ENCODE measurements at places on chromosomes 13 and 19.

GRCh38 chr19:2058570-2059421 lies 7.8 kb upstream of the MKNK2 start:
- DNase-seq: no peak

DNA sequence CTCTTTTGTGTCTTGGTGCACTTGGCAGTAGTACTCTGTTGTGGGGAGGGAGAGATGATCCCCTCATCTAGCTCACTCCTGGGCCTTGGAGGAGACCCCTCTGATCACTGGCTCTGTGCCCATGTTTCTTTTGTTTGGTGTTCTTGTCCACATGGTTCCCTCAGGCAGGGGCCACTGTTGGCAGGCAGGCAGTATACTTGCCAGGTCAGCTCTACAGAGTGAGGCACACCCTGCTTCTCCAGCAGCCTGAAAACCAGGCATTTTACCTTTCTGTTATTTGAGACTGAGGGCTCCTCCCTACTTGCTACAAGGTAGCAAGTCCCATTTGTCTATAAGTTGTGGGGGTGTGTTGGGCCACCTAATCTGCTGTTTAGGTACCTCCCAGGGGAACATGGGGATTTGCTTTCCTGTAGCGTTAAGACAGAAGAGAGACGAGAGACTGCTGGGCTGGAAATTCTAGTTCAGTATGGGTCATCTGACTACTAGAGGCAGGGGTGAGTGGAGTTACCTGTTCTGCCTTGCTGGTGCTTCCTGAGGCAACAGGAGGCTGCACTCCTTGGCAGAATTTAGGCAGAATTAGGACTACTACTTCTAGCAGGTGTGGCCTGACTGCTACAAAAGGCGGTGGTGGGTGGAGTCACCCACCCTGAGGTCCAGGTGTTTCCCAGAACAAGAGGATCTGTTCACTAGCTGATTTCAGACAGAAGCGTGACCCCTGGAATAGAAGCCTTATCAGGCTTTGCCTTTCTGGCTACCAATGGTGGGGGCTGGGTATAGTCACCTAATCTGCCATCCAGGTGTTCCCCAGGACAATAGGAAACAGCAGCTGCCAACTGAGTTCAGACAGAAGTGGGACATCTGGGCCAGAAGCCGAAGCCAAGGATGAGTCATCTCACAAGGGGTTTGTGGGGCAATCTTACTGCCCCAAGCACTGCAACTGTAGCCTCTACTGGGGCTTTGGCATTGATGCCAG lies 843.0 kb upstream of the ATXN8OS start:
- no peak for DNase-seq

GRCh38 chr13:29109987-29110386 lies 289.8 kb downstream of the MTUS2 start:
- no peak for DNase-seq

- DNase-seq: no peak
These were observed 16.7 kb downstream of the SYDE1 start for GRCh38 chr19:15123900-15124299.

DNA sequence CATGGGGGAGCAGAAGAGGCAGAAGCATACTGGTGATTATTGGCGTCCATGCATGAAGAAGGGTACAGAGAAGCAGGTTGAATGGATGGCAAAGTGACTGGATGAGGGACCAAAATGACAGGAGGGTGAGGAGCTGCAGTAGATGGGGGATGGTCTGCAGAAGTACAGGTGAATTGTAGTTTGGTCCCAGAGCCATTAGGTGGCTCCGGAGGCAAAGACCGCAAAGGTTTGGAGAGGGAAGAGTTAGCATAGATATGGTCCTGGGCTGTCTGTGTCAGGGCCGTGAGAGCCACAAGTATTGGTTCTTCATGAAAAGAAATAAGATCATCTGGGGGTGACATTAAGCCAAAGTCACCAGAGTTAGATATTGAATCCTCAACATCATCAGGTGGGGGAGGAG lies 59.0 kb upstream of the ZNF726 start:
- DNase-seq: no peak

GRCh38 chr19:30895946-30896345 lies 453.3 kb downstream of the TSHZ3 start:
- no peak for DNase-seq

DNA sequence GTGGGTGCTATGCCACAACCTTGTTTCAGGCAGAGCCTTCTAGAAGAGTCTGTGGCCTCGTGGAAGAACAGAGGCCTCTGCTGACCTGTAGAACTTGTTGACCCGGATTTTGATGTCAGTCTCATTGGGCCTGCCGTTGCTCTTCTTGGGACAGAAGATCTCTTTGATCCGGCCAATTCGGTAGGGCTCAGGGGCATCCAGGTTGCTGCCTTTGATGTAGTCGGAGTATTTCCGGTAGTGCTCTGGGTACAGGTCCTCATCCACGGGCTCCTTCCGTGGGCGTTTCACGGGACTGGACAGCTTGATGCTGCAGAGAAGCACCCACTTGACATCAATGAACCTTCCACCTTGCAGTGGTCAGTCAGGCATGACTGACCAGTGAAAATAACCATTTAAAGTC lies 24.0 kb upstream of the EIF3G start:
- no peak for DNase-seq

DNA sequence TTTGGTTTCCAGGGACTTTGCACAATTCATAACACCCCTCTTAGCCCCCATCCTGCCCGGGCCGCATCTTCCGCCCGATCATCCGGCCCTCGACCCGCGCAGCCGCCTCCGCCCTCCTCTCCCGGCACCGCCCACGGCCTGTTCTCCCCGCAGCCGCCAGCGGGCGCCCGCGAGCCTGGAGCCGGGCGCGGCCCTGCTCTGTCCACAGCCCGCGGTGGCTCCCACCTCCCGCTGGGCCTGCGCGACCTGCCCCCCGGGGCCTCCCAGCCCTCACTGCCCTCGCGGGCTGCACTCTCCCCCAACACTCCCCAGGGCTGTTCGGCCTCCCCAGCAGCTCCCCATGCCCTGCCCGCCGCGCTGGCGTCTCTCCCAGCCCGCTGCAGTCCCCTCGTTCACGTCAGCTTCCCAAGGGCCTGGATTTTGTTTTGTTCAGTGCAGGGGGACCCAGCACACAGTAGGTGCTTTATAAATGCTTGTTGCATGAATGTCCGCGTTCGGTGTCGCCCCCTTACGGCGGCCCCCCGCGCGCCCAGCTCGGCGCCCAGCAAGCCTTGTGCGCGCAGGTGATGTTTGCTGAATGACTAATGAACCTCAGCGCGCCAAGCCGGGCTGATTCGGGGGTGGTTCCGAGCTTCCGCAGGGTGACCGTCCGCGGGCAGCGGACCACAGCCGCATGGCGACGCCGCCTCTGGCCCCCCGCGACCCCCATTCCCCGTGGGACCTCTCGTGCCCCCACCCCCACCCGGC lies 4.6 kb upstream of the APC2 start:
- DNase-seq: peak; percentile 63

DNA sequence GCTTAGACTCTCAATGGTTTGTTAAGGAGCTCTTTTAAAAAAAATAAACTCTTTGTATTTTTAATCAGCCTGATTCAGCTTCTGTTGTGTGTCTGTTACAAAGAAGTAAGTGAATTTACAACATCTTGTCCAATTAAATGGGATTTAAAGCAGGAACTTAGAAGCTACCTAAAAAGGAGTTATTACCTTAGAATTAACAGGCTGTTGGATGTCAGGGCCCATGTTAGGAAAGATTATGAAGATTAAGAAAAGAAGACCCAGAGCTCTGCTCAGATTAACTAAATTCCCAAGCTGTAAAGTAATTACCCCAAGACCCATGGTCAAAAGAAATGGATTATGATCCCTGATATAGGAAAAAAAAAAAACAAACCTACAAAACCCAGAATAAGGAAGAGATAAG lies 44.1 kb upstream of the ZNF780A start:
- no peak for DNase-seq

- no peak for DNase-seq
These were observed 92.5 kb downstream of the ITGBL1 start for GRCh38 chr13:101544979-101545378.

DNA sequence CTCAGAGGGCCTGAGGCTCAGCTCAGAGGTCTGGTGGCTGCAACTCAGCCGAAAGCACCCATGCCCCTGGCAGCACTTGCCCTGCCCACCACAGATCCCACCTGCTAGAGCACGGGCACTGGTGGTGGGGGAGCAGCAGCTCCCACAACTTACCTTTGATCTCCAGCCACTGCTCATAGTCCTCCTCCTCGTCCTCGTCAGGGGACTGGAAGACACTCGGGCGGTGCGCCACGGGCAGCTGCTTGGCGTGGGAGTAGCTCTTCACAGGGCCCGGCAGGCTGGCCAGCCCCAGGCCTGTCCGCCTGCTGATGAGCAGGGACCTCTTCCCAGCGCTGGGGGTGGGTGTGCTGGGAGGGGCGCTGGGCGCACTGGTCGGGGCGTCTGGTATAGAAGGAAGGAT lies 14.6 kb downstream of the SUGP1 start:
- no peak for DNase-seq

- peak; percentile 89 for DNase-seq
These were observed 5.9 kb downstream of the MED16 start for GRCh38 chr19:887072-887471.

DNA sequence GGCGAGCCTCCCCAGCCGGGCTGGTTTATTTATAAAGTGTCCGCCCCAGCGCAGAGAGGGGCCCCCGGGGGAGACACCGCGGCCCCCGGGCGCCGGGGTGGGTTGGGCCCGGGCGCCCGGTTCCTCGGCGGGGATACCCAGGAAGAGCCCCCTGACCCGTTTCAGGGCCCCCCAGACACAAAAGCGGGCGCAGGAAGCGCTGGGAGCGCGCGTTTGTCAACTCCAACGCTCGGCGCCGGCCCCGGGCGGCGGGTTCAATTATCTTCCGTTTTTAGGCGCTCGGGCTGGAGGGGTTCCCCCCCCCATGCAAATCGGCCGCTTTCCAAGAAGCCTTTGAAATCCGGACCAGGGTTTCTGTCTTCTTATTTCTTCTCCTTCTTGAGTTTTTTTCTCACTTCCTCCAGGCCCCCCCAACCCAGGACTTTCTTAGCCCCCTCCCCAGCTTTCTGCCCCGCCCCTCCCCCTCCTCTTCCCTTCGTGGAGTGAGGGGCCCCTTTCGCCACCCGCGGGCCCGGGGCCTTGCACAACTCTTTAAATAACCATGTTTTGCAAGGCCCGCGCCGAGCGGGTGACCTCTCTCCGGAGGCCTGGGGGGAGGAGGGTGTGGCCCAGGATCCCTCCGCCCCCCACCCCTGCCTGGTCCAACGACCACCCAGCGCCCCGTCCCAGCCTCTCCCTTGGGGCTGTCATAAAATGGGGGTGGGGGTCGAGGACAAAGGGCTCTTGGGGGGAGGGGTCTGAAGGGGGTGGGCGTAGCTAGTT lies 935 bp downstream of the ARID3A start:
- DNase-seq: peak; percentile 42

GRCh38 chr13:113837560-113838355 lies 26.1 kb downstream of the GAS6 start:
- peak; percentile 99 for DNase-seq

DNA sequence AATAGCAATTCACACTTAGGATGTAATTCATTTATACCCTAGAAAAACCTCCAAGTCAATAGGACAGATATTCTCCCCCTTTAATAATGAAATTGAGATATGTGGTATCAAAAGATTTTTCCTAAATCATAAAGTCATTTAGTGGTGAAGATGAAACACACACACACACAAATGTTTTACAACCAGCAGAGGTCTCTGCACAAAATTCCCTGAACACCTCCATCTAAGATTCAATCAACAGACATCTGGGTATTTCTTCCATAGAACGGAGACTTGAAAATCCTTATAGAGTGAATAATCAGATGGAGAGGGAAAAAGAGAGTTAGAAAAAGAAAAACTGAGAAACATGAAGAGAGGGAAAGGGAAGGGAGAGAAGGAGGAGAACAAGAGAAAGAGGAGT lies 52.8 kb downstream of the MYCBP2 start:
- DNase-seq: peak; percentile 13

DNA sequence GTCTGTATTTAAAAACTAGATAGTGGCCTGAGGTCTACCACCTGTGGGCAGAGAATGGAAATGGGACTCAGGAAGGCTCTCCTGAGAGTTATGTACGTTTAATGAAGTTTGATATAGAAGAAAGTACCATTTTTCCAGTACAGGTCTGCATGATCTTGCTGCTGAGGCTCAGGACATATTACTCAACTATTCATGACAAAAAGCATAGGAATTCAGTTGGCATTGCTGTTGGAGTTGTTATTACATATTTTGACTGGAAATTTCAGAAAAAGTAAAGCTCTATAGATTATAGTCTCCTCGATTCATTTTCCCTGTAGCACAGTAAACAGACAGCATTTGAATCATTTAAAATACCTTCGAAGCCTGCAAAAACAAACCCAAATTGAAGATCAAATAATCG lies 469.8 kb downstream of the DCT start:
- DNase-seq: peak; percentile 5

- DNase-seq: no peak
These were observed 136.0 kb downstream of the UQCRFS1 start for GRCh38 chr19:29076963-29077362.

GRCh38 chr13:108257248-108257647 lies 12.3 kb upstream of the TNFSF13B start:
- no peak for DNase-seq

DNA sequence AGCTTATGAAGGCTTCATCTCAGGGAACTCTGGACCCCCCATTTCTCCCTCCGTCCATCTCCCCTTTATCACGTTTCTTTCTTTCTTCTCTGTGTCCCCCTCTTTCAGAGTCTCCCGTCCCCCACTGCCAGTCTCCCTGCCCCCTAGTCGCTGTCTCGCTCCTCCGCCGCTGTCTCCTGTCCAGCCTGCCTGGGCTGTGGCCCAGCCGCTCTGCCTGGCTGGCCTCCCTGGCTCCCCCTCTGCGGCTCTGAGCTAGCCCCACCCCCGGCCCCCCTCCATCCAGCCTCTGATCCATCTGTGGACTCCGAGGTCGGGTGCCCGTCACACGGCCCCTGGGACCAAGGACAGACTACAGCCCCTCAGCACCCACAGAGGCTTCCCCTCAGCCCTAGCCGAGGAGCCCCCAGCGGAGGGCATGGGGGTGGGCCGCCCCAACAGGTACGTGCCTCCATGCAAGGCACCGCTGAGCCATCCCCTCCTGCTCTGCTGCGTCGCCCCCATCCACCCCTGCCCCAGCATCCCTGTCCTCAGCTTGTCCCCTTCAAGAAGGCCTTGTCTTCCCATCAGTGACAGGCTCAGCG lies 1.1 kb upstream of the KCNJ14 start:
- no peak for DNase-seq

DNA sequence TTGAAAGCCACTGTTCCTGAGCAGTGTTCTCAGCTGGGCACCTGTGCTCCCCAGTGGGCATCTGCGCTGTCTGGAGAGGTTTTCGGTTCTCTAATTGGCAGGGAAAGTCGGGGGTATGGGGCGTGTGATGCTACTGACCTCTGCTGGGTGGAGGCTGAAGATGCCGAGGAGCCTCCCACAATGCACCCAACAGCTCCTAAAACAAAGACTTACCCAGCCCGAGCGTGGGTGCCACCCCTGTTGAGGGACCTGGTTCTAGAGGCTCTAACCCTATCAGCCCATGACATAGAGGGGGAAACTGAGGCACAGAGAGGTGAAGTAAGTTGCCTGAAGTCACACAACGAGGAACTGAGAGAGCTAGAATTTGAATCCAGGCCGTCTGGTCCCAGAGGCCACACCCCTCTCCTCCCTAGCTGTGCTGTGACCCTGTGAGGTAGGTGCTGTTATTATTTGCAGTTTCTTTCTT lies 2.3 kb downstream of the SPACA4 start:
- peak; percentile 62 for DNase-seq

GRCh38 chr13:94050686-94051085 lies 428.8 kb downstream of the DCT start:
- no peak for DNase-seq

Measured in EH (cell line).